Muscle of arm (tissue), 14 donors: ENCODE measurements at places on chromosomes 4 and X. TPM values are rescaled to one million over a fixed set of nuclear protein-coding genes. Genes with fewer than 3 reads are reported as not detected.

SPANXN4 gene
- not detected for polyA plus RNA-seq

MORF4L2 gene
- polyA plus RNA-seq, result 311 TPM

NCAPG gene
- 12.3 TPM for polyA plus RNA-seq

SPANXN5 gene
- not detected for polyA plus RNA-seq

GABRA4 gene
- polyA plus RNA-seq, result not detected

USP17L25 gene
- not detected for polyA plus RNA-seq

SGCB gene
- 79.6 TPM for polyA plus RNA-seq

LINC00632 gene
- 20.0 TPM for polyA plus RNA-seq

FAT4 gene
- polyA plus RNA-seq, result 13.0 TPM

EDA gene
- 23.1 TPM for polyA plus RNA-seq

GPR173 gene
- 13.3 TPM for polyA plus RNA-seq

LGI2 gene
- polyA plus RNA-seq, result 7.7 TPM

TRO gene
- polyA plus RNA-seq, result 122 TPM

BEX5 gene
- polyA plus RNA-seq, result not detected

HNRNPH2 gene
- polyA plus RNA-seq, result 52.6 TPM

DCHS2 gene
- polyA plus RNA-seq, result 9.4 TPM

SFRP2 gene
- 187 TPM for polyA plus RNA-seq

GAK gene
- 24.5 TPM for polyA plus RNA-seq

LPAR4 gene
- polyA plus RNA-seq, result 54.3 TPM

F11 gene
- not detected for polyA plus RNA-seq

LRCH2 gene
- polyA plus RNA-seq, result 3.5 TPM

STK32B gene
- 14.2 TPM for polyA plus RNA-seq

AFF2 gene
- 0.94 TPM for polyA plus RNA-seq

GPR34 gene
- polyA plus RNA-seq, result 4.5 TPM

OPRPN gene
- not detected for polyA plus RNA-seq

SLC10A4 gene
- polyA plus RNA-seq, result 0.58 TPM

CENPVL2 gene
- not detected for polyA plus RNA-seq

PCDH19 gene
- 1.7 TPM for polyA plus RNA-seq

TMPRSS11A gene
- not detected for polyA plus RNA-seq

IQCM gene
- not detected for polyA plus RNA-seq

QRFPR gene
- polyA plus RNA-seq, result 1.8 TPM

KIF4A gene
- 4.8 TPM for polyA plus RNA-seq

ARX gene
- polyA plus RNA-seq, result 3.4 TPM

VCX gene
- polyA plus RNA-seq, result not detected

IL15 gene
- 10.5 TPM for polyA plus RNA-seq

MND1 gene
- polyA plus RNA-seq, result 10.3 TPM

MGAT4D gene
- not detected for polyA plus RNA-seq

UBA6 gene
- 62.8 TPM for polyA plus RNA-seq

HTN3 gene
- polyA plus RNA-seq, result not detected

CT45A2 gene
- not detected for polyA plus RNA-seq

USP17L21 gene
- polyA plus RNA-seq, result not detected

TCP11X2 gene
- not detected for polyA plus RNA-seq

VCX2 gene
- polyA plus RNA-seq, result not detected

H2BW1 gene
- polyA plus RNA-seq, result not detected

PAGE1 gene
- not detected for polyA plus RNA-seq

EVC gene
- 13.6 TPM for polyA plus RNA-seq

HTRA3 gene
- 51.1 TPM for polyA plus RNA-seq

PRDM5 gene
- 11.5 TPM for polyA plus RNA-seq

TENM3 gene
- polyA plus RNA-seq, result 17.6 TPM

AFP gene
- 24.7 TPM for polyA plus RNA-seq

TREX2 gene
- polyA plus RNA-seq, result 0.37 TPM

NSUN7 gene
- 0.99 TPM for polyA plus RNA-seq

BRS3 gene
- not detected for polyA plus RNA-seq

HSD17B13 gene
- polyA plus RNA-seq, result 0.31 TPM
